Stimulated activated CD8-positive, alpha-beta memory T cell treated with anti-CD3 and anti-CD28 coated beads, Interleukin-4, amount 100 ng/mL, for 1 hour (primary cell): ENCODE measurements at places on chromosomes 3 and 15.

GRCh38 chr3:61913701-61914100 lies 352.3 kb downstream of the PTPRG start:
- no peak for DNase-seq

GRCh38 chr3:48896936-48897335 lies 1.7 kb downstream of the SLC25A20 start:
- no peak for DNase-seq

DNA sequence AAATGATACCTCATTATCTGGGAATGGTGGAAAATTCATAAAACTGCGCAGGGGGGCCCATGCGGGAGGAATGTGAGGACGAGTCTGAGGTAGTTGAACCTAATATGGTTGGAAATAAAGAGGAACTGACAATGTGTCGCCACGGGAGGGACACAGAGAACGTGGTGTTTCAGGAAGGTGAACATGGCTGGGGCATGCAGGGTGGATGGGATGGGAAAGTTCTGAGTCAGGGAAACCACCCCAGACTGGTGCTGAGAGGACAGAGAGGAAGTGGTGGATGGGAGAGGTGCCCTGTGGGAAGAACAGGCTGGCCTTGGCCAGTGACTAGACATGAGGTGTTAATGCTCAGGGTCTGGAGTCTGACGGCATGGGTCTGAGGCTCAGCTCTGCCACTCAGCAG lies 137.1 kb upstream of the WNT5A start:
- DNase-seq, result no peak

GRCh38 chr15:26069231-26069641 lies 206.1 kb upstream of the ATP10A start:
- DNase-seq, result no peak

GRCh38 chr15:93479715-93480114 lies 390.7 kb upstream of the RGMA start:
- DNase-seq, result no peak

- no peak for DNase-seq
These were observed 348.2 kb downstream of the GRM7 start for GRCh38 chr3:7209098-7209497.

DNA sequence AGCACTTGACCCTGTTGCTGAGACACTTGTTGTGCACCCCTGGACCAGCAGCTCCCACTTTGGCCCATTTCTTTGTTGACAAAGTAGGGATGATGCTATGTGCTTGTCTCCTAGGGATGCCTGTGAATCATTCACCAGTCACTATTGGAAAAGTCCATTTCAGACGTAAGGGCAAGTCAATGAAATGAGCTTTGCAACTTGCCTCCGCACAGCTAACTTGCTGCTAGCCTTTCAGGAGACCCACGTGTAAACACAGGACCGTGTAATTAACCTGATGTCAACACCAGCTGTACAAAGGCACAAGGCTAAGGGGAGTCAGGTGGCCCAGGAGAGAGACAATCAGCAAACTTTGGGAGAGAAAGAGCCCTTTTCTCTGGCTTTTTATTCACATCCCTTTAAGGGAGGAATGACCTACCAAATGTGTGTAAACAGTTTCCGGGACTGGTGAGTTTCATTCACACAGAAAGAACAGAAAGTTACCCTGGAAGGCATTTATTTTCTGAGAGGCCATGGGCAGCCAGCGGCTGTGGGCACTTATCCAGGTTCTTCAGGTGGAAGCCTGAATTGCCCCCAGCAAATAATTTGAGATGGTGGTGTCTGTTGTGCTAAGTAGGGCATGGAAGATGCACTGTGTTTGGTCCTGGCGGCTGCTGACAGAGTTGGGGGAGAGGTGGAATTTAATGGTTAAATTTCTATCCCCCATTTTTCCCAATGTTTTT lies 54.0 kb downstream of the TIPARP start:
- no peak for DNase-seq

- DNase-seq, result no peak
These were observed 931.9 kb downstream of the FHIT start for GRCh38 chr3:60319179-60319858.

- DNase-seq, result peak; percentile 82
These were observed 18.8 kb downstream of the PSTPIP1 start for GRCh38 chr15:77013776-77014131.

- no peak for DNase-seq
These were observed 28.4 kb downstream of the RASGRP1 start for GRCh38 chr15:38536201-38536676.

GRCh38 chr3:150106740-150107428 lies 136.2 kb upstream of the PFN2 start:
- DNase-seq, result no peak

GRCh38 chr3:159629329-159630084 lies 359.1 kb upstream of the IL12A start:
- no peak for DNase-seq

DNA sequence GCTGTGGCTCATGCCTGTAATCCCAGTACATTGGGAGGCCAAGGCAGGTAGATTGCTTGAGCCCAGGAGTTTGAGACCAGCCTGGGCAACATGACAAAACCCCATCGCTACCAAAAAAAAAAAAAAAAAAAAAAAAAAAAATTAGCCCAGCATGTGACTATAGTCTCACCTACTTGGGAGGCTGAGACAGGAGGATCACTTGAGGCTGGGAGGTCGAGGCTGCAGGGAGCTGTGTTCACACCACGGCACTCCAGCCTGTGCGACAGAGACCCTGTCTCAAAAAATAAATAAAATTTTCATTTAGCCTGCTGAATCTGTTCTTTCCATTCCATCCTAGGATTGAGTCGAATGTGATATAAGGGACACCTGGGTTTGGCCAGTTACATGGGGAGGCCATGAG lies 14.6 kb upstream of the PRICKLE2 start:
- DNase-seq, result no peak

DNA sequence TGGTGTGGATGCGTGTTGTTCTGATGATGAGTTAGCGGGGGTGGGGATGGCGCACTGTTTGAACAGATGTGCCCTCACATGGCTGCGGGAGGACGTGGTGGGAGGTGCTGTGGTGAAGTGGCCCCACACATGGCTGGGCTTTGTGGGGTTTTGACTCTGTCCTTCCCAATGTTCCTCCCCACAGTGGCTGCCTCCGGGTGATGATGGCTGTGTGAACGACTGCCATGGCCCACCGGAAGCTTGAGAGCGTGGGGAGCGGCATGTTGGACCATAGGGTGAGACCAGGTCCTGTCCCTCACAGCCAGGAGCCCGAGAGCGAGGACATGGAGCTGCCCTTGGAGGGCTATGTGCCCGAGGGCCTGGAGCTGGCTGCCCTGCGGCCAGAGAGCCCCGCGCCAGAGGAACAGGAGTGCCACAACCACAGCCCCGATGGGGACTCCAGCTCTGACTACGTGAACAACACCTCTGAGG lies 167.9 kb downstream of the APBA2 start:
- DNase-seq, result no peak

GRCh38 chr3:50572801-50573371 lies 3.6 kb downstream of the HEMK1 start:
- no peak for DNase-seq

DNA sequence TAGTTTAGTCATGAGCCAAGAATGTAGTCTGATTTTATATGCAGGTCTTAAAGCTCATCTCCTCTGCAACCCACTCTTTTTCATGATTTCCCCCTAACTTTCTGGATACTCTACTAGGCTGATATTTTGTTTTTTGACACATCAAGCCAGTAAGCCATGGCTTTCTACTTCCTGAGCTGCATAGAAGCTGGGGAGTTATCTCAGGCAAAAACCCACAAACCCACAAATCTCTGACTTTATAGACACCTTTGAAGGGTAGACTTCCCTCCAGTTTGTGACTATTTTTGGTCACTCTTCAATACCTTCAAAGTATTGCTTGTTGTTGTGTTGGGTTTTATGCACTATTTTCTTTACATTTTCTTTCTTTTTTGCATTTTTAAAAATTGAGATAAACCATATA lies 28.6 kb downstream of the TMEM202 start:
- no peak for DNase-seq

DNA sequence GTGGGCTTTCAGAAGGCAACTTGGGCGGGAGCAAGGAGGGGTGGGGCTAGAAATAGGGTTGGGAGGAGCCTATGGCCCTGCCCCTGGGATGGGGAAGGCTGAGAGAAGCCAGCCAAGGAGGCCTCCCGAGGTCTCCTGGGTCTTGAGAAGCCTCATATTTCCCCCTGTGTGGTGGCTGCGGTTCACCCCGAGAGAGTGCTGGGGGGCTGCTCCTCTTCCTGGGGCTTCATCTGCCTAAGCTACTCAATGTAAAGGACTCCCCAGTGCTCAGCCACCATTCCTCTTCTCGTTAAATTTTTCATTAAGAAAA lies 174.3 kb downstream of the SMAD6 start:
- DNase-seq, result no peak

GRCh38 chr3:88149509-88150362 lies at the start of gene C3orf38:
Gene C3orf38 (plus strand): TSS chr3:88149959. CDS start chr3:88150053, 94 bp downstream.
- peak; percentile 58 for DNase-seq

DNA sequence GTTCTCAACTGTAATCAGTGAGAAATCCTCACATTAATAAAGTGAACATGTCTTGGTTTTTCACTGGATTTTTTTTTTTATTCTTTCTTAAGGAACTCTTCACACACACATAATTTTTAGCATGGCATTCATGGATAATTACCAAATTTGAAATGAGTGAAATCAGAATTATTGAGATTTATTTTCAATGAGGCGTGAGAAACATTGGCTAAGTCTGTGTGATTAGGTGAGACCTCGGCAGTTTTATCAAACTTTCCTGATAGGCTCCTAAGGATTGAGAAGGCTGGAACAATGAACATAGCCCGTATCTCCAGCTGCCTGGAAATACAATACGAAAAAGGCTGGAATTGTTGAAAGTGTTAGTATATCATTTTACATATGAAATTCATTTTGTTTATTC lies 35.5 kb downstream of the MDFIC2 start:
- DNase-seq, result no peak

GRCh38 chr15:80375968-80376891 lies 28.0 kb upstream of the ARNT2 start:
- no peak for DNase-seq

- DNase-seq, result no peak
These were observed 41.5 kb downstream of the CP start for GRCh38 chr3:149180057-149180573.

- DNase-seq, result no peak
These were observed 48.0 kb downstream of the SMAD6 start for GRCh38 chr15:66749841-66750575.

DNA sequence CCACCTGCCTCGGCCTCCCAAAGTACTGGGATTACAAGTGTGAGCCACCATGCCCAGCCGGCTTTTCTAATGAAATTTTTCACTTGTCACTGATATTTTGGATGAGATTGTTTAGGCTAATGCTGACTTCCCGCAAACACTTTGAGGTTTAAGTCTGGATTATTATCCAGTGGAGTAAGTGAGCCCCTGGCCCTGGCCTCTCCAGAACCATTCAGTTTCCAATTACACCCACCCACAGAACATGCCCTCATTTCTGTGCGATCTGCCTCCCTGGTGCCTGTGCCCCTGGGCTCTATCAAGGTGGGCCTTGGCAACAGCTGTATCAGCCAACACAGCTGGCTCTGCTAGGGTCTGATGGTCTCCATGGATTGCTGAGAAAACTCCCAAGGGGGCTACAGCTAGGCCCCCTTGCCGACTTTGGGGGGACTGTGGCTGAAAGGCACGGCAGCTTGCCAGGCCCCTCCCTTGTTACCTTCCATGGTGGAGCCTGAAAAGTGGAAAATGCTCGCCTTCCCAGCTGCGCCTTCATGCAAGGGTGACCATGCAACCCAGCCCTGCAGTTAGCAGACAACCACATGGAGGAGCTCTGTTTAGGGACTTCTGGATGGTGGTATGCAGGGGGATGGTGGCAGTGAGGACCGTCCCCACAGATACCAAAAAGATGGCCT lies 288.9 kb downstream of the FAM43A start:
- no peak for DNase-seq

- no peak for DNase-seq
These were observed 23.3 kb upstream of the LMOD3 start for GRCh38 chr3:69145688-69146087.

DNA sequence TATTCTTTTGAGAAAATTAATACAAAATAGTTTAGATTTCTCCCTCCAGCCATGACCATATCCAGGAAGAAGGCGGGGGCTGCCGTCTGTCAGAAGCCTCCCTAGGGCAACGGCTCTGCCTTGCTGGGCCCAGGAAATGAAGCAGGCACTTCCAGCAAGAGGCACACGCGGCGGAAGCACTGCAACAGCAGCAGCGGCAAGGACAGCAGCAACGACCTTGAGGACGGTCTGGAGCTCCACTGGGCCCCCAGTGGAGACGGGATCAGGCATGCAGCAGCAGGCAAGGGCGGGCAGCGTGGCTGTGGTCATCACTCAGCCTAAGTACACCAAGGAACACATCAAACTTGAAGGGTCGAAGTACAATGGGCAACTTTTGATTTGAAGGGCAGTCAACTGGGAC lies 61.3 kb upstream of the EPHA6 start:
- DNase-seq, result no peak

DNA sequence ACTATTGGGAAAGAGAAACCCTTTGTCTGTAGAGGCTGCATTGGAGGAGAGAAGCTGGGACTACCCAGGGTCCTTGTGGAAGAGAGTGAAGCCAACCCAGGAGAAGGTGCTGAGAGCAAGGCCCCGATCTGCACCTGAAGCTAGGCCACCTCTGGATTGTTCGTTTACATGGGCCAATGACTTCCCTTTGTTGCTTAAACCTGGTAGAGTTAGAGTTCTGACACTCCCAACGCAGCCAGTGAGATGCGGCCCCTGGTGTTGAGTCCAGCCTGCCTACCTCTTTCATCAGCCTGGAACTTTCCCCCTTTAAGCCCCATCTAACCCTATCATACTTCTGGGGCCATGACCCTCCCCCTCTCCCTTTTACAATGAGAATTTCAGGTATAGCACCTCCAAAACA lies 30.8 kb downstream of the CCDC13 start:
- DNase-seq, result no peak

GRCh38 chr3:150210461-150211110 lies 197.5 kb upstream of the TSC22D2 start:
- no peak for DNase-seq

DNA sequence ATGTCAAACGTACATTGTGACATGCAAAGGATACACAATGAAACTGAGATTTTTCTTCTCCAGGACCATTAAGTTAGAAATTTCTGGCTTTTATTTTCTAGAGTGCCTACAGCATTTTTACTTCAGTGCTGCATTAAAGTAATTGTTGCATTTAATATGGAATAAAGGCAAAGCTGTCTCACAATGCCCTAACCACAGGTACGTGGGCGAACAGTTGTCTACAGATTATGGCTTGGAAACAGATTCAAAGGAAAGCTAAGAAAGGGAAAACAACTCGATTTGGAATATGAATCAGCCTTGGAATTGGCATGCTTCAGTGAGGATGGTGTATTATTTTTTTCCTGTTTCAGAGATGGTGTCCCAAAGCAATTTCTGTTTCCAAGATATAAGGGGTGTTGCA lies 79.1 kb upstream of the TUSC7 start:
- DNase-seq, result no peak

DNA sequence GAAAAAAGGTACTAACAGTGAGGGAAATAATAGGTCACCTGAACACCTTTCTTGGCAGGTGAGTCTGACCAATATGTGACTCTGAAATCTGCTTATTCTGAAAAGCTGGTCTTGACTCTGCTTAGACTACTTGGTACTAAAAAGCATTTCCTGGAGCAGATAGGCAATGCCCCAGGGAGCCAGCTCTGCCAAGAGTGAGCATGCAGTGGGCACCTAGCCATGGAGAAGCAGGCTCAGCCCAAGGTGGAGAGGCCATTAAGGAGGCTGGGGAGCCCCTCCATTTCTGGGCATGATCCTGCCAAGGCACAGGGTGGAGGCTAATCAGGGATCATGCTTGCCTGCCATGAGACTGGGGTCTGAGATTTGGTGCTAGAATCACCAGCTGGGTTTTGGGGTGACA lies 1.6 kb upstream of the LTF start:
- no peak for DNase-seq

- no peak for DNase-seq
These were observed 57.9 kb upstream of the DPH6 start for GRCh38 chr15:35603856-35604255.
